Stimulated activated CD4-positive, alpha-beta T cell treated with anti-CD3 and anti-CD28 coated beads, Interleukin-2, amount 100 ng/mL, for 4 hours (primary cell): ENCODE measurements at places on chromosomes 4 and X.

GRCh38 chrX:46961574-46962283 is 49.5 kb downstream of the JADE3 start:
- no peak for DNase-seq

- DNase-seq: no peak
Measured at GRCh38 chr4:48197643-48198237, 63.7 kb upstream of the TXK start.

- no peak for DNase-seq
Measured at GRCh38 chr4:587671-588350, 11.7 kb upstream of the TMEM271 start.

GRCh38 chr4:127441571-127441970 is 191.2 kb upstream of the INTU start:
- no peak for DNase-seq

GRCh38 chr4:76504613-76505465 is 69.8 kb downstream of the SHROOM3 start:
- DNase-seq: no peak

- no peak for DNase-seq
Measured at GRCh38 chr4:24405341-24405740, 179.0 kb downstream of the DHX15 start.
